Smooth muscle cell of the brain vasculature (primary cell): ENCODE measurements at places on chromosomes 4 and X.

DNA sequence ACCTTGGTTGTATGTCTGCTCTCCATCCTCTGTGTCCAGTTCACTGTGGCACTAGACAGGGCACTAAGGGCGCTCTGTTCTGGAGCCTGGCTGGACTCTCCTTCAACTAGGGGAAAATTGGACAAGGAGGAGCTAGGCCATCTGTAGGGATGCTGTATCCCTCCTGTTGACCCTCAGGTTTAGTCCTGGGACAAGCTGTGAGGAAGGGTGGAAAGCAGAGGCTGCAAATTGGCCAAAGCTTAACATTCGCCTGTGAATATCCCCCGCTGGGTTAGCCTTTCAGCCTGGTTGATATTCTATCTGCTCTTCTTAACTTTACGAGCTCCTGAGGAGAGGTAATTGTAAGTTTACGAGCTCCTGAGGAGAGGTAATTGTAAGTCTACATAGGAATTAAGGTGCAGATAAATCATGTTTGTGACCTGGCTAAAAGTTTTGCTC is 64.4 kb upstream of the ENPEP start:
- no peak for DNase-seq

- no peak for DNase-seq
Observed at GRCh38 chr4:81626851-81627250, 155.1 kb upstream of the RASGEF1B start.

DNA sequence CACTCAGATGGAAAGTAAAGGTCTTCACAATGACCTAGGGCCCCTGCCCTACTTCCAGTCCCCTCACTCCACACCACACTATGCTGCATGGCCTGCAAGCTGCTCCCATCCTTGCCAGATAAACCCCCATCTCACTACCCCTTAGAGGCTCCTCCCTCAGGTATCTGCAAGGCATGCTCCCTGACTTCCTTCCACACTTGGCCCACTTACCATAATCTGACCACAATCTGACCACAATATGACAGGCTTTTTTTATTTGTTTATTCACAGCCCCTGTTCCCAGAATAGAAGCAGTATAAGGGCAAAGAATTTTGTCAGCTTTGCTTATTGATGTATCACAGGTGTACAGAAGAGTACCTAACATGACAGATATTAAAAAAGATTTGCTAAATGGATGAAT is 124.7 kb downstream of the CAMK2D start:
- DNase-seq, result no peak

- DNase-seq, result no peak
Observed at GRCh38 chr4:113331811-113332210, 282.4 kb downstream of the ANK2 start.

GRCh38 chr4:103137446-103137827 is 37.8 kb upstream of the BDH2 start:
- DNase-seq, result no peak

GRCh38 chr4:123233136-123233768 is 163.3 kb upstream of the SPRY1 start:
- DNase-seq, result no peak

DNA sequence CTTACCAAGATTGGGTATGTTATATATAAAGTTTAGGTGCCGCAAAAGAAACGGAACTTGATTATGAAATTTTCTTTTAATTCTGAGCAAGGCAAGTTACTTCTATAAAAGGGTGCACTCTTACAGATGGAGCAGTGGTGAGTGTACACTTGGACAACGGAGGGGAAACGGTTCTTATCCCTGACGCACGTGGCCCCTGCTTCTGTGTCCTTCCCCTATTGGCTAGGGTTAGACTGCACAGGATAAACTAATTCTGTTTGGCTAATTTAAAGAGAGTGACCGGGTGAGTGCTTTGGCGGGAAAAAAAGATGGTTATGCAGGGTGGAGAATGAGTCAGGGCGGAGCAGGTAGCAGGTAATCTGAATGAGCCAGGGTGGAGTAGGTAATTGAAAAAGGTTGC is 149.5 kb downstream of the GC start:
- no peak for DNase-seq

GRCh38 chr4:114343015-114343414 is 255.6 kb upstream of the UGT8 start:
- DNase-seq, result no peak

DNA sequence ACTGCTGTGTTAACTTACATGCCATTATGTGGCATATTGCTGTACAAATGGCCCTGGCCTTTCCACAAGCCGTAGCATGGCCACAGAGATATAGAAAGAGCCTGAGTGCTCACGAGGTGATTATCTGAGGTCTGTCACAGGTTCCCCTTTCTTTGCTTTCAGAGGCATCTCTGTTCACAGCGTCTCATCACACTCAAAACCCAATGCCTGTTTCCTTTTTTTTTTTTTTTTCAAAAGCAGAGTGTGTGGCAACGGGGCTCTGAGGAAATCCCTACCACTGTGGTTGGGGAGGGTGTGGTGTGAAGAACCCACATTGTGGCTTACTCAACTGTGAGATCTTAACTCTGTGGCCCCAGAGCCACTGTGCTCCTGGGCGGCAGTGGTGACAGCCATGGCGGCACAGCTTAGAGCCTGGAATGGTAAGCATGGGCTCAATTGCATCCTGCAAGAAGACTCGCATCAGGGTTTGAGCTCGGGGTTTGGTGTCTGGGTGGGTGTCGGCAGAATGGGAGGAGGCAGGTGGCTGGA is 30.8 kb downstream of the RTL5 start:
- DNase-seq, result no peak
